ENCODE measurements at places on chromosomes 7 and 10.

DNA sequence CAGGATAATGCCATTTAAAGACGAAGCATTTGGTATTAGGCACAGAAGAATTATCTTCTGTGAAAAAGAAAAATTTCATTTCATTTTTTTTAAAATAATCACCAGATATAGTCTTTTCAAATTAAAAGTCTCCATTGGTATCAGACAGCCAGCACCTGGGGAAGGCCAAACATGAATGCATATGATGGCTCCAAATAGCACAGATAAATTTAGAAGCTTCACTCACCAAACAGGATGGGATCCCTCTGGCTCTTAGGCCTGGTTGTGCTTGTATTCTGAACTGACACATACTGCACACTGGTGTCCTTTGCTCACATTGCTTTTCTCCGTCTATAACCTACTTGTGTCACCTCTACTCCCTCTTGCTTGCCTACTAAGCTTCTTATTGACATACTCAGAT lies 169.5 kb upstream of the CHRM2 start:
- ATAC-seq, result no peak

DNA sequence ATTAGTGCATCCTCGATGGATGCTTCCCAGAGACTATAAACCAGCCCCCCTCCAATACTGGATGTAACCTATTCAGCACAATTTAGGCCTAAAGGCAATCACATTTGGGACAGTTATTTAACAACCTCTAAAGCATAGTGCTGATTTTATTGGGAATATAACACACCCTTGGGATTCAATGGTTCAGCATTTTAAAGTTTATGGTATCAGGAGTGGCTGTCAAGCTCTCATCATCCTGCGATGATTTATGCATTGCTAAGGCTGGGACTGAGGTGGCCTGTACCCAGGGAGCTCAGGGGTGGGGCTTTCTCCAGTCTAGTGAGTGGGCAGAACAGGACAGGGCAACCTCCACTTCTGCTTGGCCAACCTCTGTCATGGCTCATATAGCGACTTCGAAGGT lies 464.9 kb downstream of the INHBA start:
- ATAC-seq, result no peak

- ATAC-seq, result no peak
Measured at GRCh38 chr10:63562857-63563256, 41.7 kb downstream of the REEP3 start.

DNA sequence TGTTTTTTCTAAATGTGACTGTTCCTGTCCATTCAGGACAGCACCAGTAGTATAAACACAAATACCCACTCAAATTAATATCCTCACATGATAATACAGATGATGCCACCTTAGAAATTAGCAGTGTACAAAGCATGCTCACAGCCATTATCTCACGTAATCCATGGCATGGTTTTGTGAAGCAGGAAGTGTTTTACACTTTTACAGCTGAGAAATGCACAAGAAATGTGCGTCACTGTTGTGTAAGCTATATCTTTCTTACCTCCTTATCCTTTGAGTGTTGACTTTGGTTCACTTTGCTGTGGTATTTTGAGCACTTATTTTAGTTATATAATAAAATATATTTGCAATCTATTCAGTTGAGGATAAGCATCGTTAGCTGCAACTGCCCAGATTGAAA lies 31.6 kb downstream of the NKX2-3 start:
- ATAC-seq, result no peak

- ATAC-seq, result no peak
Measured at GRCh38 chr10:74542077-74542476, 284.3 kb upstream of the KAT6B start.

- no peak for ATAC-seq
Measured at GRCh38 chr7:36474283-36475010, 84.8 kb downstream of the ANLN start.

All from esophagus mucosa (tissue), 1 donor.